ENCODE measurements at places on chromosomes 12 and 14. TPM values are rescaled to one million over a fixed set of nuclear protein-coding genes. Genes with fewer than 3 reads are reported as not detected.

Gene SIX6
- total RNA-seq, result not detected

Gene GARIN6
- total RNA-seq, result not detected

Gene MYBPC1
- not detected for total RNA-seq

Gene YBX3
- total RNA-seq, result 301 TPM

Gene NDRG2
- 8.1 TPM for total RNA-seq

Gene PTCSC3
- total RNA-seq, result not detected

Gene EID3
- 2.1 TPM for total RNA-seq

All from foreskin keratinocyte (primary cell).